ENCODE measurements at places on chromosomes 12 and 14.

- DNase-seq: no peak
Observed at GRCh38 chr14:75306927-75307699, 28.5 kb downstream of the FOS start.

- no peak for DNase-seq
Observed at GRCh38 chr14:89613260-89614008, 196.4 kb upstream of the FOXN3 start.

DNA sequence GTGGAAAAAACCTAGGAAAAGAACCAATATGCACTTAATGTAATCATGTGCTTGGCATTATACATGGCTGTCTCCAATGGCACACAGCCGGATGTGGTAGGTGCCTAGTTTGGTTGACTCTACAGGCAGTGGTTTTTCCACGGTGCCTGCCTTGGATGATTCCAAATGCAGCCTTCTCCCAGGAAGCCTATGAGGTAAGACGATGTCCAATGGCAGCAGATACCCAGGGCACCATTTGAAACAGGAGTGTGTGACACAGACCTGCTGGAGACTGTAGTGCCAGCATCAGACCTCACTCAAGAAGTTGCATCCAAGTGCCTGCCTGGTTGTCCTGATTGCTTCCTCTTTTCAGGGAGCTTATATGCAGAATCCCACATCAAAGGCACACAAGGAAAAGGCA is 88.0 kb upstream of the VASH1 start:
- DNase-seq: no peak

GRCh38 chr12:27781680-27782079 is 1.6 kb upstream of the MANSC4 start:
- DNase-seq: no peak

DNA sequence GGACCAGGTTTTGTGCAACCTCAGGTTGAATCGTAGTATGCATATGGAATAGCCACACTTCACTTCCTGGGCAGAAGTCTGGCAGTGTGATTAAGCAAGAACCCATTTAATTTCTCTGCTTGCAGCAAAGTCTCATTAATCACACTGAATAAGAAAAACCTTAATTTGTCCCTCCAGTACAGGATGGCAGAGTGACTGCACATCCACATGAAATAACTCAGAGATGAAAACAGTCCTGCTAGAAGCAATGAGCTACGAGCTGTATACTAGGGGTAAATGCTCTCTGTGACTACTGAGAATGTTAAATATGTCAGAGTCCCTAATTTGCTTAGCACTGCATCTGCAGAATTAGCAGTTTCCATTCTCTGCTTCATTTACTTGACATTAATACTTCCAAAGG is 88.9 kb downstream of the ACSS3 start:
- DNase-seq: no peak
